ENCODE measurements at places on chromosomes 7 and 10. TPM values are rescaled to one million over a fixed set of nuclear protein-coding genes. Genes with fewer than 3 reads are reported as not detected.

DNA sequence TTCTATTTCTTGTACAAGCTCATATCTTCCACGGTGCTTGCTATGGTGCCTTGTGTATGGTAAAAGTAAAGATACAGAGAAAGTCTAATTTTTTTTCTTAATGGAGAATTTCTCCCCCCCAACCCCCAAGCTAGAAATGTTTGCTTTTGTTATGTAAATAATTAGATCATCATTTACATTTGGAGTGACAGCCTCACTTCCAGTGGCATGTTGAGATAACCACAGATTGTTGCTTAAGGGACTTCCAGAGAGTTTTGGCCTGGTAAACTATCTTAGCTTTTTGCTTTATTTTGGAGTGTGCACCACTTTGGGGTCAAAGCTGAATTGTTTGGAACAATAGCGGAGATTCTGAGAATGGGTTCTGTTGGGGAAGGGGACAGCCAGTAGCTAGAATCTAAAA, 129.7 kb downstream of the ZNF365 start:
- DNase-seq: no peak

GRCh38 chr10:79490400-79491142, 21.8 kb upstream of the EIF5AL1 start:
- no peak for DNase-seq

SAMD9L gene
- total RNA-seq: 4.7 TPM

- peak; percentile 9 for DNase-seq
Observed at GRCh38 chr10:77715088-77715487, 77.5 kb upstream of the KCNMA1 start.

GRCh38 chr7:44060948-44061644, 4.3 kb downstream of the PGAM2 start:
- DNase-seq: no peak

DNA sequence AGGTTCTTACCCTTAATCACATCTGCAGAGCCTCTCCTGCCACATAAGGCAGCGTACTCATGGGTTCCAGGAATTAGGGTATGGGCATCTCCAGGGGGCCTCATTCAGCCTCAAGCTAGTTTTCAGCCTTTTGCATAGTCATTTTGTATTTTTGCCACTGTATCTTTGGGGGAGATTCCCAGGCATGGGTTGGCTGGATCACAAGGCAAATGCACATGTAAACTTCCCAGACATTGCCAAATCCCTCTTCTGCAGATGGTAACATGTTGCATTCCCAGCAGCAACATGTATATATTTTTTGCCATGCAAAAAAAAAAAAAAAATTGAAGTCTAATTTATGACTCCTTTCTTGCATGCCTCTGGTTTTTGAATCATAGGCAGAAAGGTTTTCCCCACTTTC, 595.4 kb upstream of the FOXK1 start:
- DNase-seq: no peak

DNA sequence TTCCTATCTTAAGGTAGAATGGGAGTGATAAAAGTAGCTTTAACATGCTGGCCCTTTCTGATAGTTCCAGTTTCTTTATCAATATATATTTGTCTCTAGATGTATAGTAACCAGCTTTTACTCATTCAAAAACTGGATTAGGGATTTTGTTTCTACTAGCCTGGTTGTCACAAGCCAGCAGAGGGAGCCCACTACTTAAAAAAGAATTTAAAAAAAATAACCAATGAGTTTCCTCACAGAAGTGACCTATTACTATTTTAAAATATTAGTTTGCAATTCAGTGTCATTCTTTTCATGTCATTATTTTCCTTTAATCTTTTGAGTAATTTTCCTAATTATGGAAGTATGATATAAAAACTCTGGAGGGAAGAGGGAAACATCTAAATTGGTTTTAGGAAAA, 142.1 kb downstream of the PHTF2 start:
- DNase-seq: peak; percentile 32

GRCh38 chr10:76297780-76298281, 866.4 kb downstream of the LRMDA start:
- DNase-seq: no peak

- DNase-seq: no peak
Observed at GRCh38 chr10:67571503-67571902, 124.5 kb downstream of the CTNNA3 start.

DNA sequence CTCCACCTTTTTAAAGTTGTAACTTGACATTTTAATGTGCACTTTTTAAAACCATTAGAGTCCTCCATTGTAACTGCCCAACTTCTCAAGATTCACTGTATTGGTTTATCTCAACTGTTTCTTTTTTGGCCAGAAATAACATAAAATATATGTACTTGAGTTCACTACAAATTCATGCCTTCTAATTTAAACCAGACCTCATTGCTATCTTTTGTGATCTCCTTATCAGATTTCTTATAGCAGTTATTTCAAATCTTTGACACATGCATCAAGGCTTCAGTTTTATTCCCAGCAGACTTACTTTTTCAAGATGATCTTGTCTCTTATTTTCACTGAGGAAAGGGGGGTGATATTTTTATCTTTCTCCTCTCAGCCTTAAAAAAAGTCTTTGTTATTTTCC, 154.3 kb downstream of the PHF14 start:
- DNase-seq: no peak

DNA sequence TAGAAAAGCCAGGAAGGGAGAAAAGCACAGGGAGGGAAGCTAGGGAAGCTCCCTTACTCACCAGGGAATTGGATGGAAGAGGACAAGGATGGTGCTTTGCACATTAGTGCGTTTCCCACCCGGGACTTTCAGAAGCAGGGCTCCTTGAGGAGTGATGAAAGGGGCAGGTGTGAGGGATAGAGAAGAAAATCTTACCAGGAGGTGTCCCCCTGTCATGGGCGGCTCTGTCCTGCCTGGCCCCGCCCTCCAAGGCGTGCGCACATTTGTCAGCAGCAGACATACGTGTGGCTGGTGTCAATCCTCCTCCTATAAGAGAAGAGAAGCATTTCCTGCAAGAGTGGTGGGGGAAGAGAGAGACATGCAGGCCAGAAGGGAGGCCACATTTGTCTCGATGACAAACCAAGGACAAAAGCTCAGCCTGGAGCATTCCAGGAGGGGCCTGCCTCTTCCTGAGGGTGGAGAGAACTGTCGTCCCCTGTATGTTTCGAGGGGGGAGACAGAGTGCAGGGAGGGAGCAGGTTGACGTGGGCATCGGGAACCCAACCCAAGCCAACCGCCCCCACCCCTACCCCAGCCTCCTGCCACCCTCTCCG, 47.4 kb upstream of the COMTD1 start:
- no peak for DNase-seq

- no peak for DNase-seq
Observed at GRCh38 chr7:90968871-90969270, 295.4 kb upstream of the FZD1 start.
